ENCODE measurements at places on chromosomes 1 and 21. TPM values are rescaled to one million over a fixed set of nuclear protein-coding genes. Genes with fewer than 3 reads are reported as not detected.

Gene ADGRB2
- total RNA-seq: 4.6 TPM

Gene NIBAN1
- 185 TPM for total RNA-seq

Gene KPRP
- not detected for total RNA-seq

Gene RAB7B
- total RNA-seq: 11.4 TPM

Gene UMODL1
- 0.45 TPM for total RNA-seq

Gene GPR161
- total RNA-seq: 14.4 TPM

Gene PDPN
- 16.6 TPM for total RNA-seq

Gene ATP1A4
- total RNA-seq: 0.19 TPM

Gene CFAP126
- not detected for total RNA-seq

Gene CAPN8
- 0.45 TPM for total RNA-seq

Gene FCGR3A
- 116 TPM for total RNA-seq

Gene SPATA46
- total RNA-seq: not detected

Gene GBP4
- total RNA-seq: 17.7 TPM

Gene LCE1C
- total RNA-seq: not detected

Gene AHCYL1
- 79.0 TPM for total RNA-seq

Measured in aorta (tissue), 5 donors.